ENCODE measurements at places on chromosomes 2 and 18.

- DNase-seq, result no peak
These were observed 307.0 kb upstream of the REG3G start for GRCh38 chr2:78718473-78718872.

DNA sequence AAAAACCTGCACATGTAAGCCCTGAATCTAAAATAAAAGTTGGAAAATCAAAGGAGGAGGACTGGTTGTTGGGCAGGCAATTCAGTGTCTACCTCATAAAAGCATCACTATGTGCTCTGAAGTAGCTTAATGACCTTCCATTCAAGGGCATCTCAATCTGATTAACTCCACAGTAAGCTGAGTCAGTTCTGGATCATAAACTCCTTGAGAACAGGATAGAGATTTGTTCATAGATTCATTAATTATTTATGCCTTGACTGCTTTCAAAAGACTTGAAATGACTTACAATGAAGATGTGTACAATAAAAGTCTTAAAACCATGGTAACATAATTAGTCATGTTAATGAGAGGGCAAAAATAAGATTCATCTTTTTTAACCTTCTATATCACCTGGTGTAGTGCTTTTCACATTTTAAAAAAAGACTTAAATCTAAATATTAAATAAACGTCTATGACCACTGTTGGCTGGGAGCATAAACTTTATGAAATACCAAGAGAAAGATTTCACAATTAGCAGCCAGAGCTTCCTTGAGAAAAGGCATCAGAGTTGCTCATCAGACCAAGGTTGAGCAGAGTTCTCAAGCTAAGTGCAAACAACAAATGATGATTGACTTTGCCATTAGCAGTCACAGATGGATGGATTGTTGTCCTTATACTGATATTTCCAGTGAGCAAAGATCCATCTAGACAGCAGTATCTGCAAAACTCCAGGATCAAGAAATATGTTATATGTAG, 237.3 kb upstream of the THUMPD2 start:
- DNase-seq, result no peak

- DNase-seq, result no peak
These were observed 53.7 kb downstream of the SNTG2 start for GRCh38 chr2:1004398-1004797.

DNA sequence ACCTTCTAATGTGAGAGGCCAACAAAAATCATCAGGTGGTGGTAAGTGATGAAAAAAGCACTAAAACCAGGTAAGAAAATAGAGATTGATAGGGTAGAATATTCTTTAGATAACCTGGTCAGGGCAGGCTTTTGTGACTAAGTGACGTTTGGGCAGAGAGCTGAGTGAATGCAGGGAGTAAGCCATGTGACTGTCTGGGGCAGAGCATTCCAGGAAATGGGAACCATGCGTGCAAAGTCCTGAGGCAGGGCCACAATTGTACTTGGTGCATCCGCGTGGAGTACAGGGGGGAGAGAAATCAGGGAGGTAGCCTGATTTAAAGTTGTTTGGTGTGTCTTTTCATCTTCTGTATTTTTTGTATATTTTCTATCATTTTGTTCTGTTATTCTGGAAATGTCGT, 102.5 kb downstream of the LYPD6B start:
- DNase-seq, result no peak

DNA sequence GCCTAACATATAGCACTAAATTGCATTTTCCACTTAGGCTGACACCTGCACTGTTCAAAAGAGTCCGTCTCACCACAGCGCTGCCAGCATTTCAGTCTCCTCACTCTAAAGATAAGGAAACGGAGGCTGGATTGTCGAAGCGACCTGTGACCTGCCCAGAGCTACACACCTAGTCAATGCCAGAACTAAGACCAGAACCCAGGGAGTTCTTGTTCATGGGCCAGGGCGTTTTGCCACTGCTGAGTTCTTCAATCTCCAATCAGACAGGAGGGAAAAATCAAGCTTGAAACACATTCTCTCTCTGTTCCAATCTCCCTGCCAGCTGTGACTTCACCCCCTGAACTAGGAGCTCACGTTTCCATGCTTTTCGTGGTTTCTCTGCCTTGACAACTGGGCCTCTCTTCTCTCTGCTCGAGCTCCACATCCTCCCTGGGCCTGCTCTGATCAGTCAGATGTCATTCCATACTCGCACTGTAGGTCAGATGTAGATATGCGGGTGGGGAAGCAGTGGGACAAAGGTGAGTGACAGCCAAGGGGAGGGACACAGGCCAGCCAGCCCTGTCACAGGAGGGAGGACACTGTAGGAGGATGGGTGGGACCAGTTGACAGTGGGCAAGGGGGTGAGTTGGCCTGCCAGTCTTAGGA, 221.1 kb upstream of the SMAD2 start:
- no peak for DNase-seq

DNA sequence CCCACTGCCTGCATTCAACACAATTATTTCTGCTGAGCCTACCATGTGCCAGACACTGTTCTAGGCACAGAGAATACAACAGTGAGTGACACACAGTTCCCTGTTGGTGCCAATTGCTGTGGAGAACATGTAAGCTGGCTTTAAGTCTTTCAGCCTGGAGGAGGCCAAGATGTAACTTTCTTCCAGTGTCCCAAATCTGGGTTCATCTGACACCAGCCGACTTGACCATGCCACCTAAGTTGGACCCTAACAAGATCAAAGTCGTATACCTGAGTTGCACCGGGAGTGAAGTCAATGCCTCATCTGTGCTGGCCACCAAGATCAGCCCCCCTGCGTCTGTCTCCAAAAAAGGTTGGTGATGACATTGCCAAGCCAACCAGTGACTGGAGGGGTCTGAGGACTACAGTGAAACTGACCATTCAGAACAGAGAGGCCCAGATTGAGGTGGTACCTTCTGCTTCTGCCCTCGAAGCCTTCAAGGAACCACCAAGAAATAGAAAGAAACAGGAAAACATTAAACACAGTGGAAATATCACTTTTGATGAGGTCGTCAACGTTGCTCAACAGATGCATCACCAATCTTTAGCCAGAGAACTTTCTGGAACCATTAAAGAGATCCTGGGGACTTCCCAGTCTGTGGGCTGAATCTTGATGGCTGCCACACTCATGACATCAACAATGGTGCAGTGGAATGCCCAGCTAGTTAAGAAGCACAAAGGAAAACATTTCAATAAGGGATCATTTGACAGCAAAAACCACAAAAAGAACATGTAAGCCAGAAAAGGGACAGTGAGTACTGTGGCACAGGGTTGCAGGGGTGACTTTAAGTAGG, 6.3 kb downstream of the TRABD2A start:
- no peak for DNase-seq

DNA sequence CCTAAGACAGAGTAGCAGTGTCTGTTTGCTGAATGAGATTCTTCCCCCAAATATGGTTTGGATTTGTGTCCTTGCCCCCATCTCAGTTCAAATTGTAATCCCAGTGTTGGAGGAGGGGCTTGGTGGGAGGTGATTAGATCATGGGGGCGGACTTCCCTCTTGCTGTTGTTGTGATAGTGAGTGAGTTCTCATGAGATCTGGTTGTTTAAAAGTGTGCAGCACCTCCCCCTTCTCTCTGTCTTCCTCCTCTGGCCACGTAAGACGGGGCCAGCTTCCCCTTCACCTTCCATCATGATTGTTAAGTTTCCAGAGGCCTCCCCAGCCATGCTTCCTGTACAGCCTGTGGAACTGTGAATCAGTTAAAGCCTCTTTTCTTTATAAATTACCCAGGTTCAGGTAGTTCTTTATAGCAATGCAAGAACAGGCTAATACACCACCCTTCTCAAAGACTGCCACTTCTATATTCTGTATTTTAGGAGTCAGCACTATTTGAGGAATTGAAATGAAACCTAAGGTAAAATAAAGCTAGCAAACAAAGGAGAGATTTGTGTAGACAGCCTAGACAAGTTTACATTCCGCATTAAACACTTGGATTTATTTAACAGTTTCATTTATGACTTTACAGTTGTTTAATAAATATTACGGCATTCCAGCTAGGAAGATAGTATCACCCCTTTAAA, 21.6 kb downstream of the FBXO36 start:
- DNase-seq, result no peak

- no peak for DNase-seq
These were observed 8.2 kb downstream of the TTC32 start for GRCh38 chr2:19893520-19894133.

- DNase-seq, result no peak
These were observed 46.3 kb upstream of the CREB1 start for GRCh38 chr2:207483477-207483876.

DNA sequence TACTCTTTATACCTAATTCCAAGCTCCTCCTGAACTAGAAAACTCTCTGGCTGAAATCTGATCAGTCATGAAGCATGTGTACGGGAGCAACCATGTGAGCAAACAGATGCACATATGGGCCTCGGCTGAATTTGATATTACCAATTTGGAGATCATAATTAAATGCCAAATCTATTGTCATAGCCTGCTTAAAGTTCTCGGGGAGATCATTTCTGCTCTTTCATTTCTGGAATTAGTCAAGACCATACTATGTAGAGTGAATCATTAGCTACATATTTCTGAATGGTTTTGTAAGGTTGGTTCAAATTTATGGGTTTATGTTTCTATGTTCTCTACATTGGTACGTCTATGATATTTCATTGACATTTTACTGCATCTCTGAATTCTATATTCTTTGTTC, 205.5 kb downstream of the UBE2E3 start:
- DNase-seq, result no peak

DNA sequence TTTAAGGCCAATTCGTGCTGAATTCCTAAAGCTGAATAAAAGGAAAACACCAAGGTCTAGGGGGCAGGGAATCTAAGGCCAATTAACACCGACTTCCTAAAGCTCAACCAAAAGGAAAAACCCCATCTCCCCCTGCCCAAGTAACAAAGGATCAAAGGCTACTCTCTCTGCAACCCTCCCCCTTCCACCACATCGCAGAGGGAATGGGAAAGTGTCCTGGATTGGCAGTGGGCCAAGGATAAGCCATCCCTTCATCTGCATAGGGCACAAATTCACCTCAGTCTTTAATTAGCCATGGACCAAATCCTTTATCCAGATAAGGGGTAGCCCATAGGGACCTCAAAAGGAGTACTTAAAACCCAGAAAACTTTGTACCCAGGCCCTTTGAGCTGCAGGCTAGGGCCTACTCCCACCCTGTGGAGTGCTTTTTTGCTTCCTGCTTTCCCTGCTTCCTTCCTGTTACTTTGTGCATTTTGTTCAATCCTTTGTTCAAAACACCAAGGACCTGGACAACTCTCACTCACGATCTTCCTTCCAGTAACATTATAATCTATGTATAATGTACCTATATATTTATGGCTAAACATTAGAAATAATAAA, 2119.8 kb upstream of the CELF4 start:
- no peak for DNase-seq

GRCh38 chr2:190636361-190636760, 12.5 kb upstream of the NAB1 start:
- no peak for DNase-seq

DNA sequence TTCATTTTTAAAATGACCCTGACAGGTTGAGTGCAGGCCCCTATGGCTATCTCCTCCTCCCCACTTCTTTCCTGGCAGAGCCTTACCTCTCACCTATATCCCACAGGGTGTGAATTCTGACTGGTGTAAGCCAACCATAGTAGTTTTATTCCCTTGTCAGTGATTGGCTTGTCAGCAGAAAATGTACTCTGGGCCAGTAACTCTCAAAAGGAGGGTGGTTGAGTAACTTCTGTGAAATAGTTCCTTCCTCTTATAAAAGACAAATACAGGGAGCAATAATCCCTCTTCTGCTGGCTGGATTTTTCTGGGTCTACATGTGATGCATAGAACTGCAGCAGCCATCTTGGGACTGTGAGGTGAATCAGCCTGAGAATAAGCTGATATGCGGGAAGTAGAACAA, 83.4 kb downstream of the RAPH1 start:
- DNase-seq, result no peak

DNA sequence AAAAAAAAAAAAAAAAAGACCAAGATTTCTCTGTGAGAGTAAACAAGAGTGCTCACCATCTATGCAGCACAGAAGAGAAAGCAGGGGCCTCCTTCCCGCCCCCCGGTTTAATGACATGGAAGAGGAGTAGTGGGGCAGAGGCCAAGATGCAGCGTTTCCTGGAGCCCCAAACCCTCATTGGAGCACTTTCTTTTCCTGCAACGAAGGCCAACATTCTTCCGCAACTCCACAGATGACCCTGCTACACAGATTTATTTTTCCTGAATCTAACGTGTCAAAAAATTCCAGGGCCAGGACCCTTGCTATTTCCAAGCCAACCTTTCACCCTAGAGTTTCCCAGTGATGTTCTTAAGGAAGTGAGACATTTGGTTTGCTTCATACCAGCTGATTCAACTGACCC, 189.6 kb downstream of the MIB1 start:
- no peak for DNase-seq

DNA sequence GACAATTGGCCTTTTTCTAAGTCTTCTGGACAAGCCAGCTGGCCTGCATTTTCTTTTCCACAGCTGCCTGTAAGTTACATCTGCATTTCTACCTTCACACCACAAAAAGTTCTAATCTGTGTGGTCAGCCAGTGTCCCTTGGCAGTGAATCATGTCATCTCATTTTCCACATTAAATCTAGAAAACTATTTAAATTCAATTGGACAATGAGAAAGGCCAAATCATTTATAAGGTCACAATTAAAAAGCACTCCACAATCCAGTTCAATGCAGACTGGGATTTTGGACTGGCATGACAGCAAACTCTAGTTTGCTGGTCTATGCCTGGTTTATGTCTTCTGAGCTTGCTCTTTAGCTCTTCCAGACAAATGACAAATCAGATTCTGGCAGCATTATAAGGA, 494.2 kb upstream of the SPHKAP start:
- no peak for DNase-seq

Data from NCI-H1930 (cell line).